ENCODE measurements at places on chromosomes 13 and 19.
A peak's percentile ranks its signal among the peaks of the same experiment; 100 is the strongest.

GRCh38 chr19:47283405-47284059 lies 8.8 kb downstream of the INAFM1 start:
- no peak for DNase-seq

DNA sequence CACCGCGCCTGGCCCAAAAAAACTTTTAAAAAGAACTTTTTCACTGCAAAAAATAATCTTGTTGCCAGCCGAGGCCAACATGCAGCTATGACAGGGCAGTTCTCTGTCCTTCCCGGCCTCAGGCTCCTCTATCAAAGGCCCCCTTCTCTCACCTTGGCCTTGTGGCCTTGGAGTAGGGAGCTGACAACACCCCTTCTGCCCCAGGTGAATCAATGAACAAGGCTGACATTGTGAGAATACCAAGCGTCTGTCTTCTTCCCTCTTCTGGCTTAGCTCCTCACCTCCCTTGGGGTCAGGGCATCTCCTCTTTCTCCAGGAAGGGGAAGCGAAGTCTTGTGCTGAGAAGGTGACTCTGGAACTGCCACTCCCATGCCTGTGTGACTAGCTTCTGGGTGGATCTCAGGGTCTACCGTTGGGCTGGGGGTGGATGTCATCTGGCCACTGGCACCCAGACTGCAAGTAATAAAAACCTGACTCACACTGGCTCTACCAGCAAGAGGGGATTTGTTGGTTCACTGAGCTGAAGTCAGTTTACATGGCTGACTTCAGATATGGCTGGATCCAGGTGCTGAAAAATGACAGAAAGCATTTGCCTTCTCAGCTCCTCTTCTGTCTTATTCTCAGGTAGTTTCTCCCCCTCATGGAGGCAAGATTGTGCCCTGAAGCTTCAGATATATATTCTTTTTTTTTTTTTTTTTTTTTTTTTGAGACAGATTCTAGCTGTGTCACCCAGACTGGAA lies 6.3 kb downstream of the C19orf38 start:
- peak; percentile 63 for DNase-seq

DNA sequence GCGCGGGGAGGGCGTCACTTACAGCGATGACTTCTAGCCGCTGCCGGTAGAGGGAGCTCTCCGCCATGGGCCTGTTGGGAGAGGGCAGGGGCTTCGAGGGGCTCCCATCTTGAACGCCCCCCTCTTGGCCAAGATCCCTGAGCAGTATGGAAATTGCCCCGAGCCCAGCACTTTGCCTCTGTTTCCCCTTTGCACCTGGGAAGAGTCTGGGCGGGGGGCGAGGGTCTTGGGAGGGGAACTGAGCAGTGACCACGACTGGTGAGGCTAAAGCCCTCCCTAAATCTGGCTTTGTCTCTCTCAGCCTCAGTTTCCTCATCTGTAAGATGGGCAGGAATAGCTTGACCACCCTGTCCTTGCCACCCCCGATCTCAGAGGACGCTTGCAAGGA lies 2.8 kb downstream of the PALM3 start:
- peak; percentile 11 for DNase-seq

- no peak for DNase-seq
Observed at GRCh38 chr13:93265800-93266199, 39.2 kb downstream of the GPC6 start.

- DNase-seq = peak; percentile 33
Observed at GRCh38 chr19:3250675-3251074, 26.2 kb downstream of the CELF5 start.
